T-helper 1 cell (primary cell): ENCODE measurements at places on chromosomes 16 and 17.
A peak's percentile ranks its signal among the peaks of the same experiment; 100 is the strongest.

- DNase-seq: no peak
Measured at GRCh38 chr16:68378436-68379415, 67.9 kb downstream of the PRMT7 start.

GRCh38 chr16:11642765-11643116 is 25.5 kb upstream of the SNN start:
- DNase-seq: no peak

DNA sequence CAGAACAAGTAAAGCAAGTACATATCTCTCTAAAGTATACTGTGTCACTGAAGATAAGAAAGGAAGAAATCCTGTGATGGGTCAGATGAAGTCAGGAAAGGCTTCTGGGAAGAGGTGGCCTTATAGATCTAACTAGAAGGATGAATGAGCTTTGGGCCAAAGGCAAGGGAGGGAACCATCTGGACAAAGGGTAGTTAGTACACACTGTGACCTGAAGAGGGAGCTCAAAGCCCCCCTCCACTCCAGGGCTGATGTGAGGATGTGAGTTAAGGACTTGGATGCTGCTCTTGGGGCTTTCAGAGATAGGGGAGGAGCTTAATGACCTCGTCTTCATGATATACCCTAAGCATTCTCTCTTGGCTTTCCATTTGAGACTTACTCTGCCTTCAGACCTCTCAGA is 185.3 kb upstream of the CACNG3 start:
- peak; percentile 4 for DNase-seq

DNA sequence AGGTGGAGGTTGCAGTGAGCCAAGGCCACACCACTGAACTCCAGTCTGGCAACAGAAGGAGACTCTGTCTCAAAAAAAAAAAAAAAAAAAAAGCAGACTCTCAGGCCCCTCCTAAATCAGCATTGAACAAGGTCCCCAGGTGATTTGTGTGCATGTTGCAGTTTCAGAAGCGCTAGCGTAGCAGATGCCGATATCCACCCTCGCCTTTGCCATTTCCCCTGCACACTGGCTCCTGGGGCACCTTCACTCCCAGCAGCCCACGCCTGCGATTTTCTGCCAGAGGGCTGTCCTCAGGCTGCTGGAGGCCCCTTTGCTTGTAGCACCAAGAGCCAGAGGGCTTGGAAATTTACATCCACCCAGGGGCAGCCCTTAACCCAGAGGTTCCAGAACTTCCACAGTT is 95.6 kb downstream of the WSCD1 start:
- DNase-seq: no peak

- no peak for DNase-seq
Measured at GRCh38 chr16:49632086-49632794, 223.7 kb downstream of the ZNF423 start.
